ENCODE measurements at places on chromosomes 5 and 9.

GRCh38 chr5:166540156-166540555 is 1751.3 kb upstream of the WWC1 start:
- no peak for DNase-seq

DNA sequence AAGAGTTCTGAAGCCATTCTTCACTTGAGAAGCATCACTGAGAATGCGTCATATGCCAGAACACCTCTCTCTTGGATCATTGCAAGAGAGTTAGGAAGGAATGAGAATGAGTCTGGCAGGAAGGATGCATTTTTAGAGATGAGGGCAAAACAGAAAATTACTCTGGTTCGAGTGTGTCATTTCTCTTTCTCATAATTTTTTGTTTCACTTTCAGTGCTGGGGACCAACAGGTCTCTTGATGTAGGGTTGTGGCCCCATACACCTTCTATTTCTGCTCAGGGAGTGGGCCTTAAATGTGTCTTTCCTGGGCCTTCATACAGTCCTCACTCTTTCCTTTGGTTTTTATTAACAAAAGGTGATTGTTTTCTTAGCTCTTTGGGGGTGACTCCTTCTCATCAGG is 302.4 kb downstream of the NR3C1 start:
- no peak for DNase-seq

DNA sequence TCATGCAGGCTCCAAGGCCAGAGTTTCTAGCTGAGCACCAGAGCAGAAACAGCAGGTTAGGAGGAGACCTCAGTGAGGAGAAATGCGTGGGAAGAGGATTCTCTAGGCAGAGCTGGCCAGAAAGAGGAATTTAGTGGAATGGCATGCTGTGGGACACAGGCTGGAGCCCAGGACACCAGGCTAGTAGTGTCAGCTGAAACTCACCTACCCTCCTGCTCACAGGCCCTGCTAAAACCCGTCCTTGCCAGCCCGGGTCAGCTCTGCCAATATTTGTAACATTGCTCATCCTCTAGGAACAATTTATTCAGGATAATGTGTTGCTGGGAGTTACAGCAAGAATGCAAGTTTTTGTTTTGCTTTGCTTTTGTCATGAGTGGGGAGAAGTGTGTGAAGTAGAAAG is 40.2 kb upstream of the AGXT2 start:
- no peak for DNase-seq

- DNase-seq: peak; percentile 10
Measured at GRCh38 chr5:6859023-6859422, 145.8 kb downstream of the TENT4A start.

DNA sequence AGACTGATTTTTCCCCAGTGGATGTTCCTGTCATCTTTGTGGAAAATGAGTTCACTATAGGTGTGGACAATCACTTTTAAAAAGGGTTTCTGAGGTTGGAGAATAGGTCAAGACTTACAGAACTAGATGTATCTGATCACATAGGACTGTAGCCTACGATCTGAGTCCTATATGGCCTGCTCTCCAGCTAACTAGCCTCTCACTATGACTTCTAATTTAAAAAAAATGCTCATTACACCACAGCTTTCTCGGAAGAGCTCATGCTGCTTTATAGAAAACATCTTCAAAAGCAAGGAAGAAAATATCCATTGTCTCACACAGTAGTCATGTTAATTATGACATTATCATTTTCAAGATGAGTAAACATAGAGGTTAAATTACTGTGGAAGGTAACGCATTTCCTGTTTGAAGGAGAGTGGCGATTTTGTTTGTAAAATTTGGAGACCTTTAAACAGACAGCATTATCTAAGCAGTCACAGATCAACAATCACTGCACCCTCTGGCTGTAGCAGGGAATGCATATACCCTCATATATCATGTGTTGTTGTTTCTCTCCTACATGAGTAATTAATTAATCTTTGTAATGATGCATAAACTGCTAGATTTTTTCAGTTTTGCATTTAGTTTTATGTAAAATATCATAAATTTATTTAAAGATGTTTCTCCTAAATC is 573.7 kb downstream of the GABRG2 start:
- DNase-seq: no peak

- no peak for DNase-seq
Measured at GRCh38 chr5:160271836-160272235, 40.5 kb downstream of the CCNJL start.

GRCh38 chr5:157384971-157385709 is 74.9 kb upstream of the NIPAL4 start:
- DNase-seq: peak; percentile 97

DNA sequence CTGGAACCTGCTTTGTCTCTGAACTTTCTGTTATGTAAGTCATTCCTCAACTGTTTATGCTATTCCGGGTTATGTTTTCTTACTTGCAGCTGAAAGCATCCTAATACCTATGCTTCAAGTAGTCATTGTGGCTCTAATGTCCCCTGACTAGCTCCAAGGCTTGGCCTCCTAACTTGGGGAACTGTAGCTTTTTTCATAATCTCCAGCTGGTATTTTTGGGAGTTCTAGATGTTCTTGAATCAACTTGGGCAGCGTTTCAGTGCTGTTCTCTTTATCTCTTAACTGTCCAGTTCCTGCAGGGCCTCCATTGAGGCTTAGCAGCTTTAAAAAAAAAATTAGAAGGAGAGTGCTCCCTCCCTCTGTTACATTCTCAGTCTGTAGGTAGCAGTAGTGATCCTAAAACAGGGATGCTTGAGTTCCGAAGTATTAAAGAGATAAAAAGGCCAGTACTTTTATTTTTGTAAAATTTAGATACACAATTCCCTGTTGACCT is 100.0 kb upstream of the ACTBL2 start:
- DNase-seq: no peak

DNA sequence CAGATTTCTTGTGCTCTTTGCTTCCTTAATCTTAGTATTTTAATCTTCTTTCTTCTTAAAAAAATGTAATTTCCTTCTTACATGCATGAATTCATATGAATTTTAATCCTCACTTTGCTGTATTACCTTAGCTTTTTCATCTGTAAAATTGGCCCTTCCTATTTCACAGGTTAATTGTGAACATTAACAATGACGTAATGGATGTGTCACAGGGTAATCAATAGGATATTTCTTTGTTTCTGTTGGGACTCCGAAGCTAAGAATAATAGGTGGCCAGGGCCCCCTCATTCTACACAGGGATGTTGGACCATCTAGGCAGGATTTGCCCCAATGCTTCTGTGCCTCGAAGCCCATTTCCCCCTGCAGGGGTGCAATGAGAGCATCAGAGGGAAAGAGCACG is 187.4 kb upstream of the NFIB start:
- no peak for DNase-seq

GRCh38 chr9:116154976-116155697 is 1.5 kb downstream of the PAPPA start:
- peak; percentile 50 for DNase-seq

DNA sequence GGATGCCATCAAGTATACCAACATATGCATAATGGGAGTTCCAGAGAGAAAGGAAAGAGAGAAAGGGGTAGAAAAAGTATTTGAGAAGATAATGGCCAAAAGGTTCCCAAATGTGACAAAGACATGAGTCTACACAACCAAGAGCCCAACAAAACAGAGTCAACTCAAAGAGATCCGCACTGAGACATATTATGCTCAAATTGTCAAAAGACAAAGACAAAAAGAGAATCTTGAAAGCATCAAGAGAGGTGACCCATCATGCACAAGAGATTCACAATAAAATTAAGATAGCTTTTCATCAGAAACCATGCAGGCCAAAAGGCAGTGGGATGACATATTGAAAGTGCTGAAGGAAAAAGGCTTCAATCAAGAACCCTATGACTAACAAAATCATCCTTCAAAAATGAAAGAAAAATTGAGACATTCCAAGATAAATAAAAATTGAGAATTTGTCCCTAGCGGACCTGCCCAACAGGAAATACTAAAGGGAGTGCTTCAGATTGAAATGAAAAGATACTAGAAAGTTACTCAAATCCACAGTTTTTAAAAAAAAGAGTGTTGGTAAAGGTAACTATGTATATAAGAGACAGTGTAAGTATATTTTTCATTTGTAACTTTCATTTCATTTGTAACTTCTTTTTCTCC is 160.9 kb downstream of the AUH start:
- DNase-seq: no peak

- DNase-seq: no peak
Measured at GRCh38 chr5:94911276-94911675, 292.8 kb downstream of the SLF1 start.

GRCh38 chr5:54518146-54518817 is 723 bp downstream of the SNX18 start:
- DNase-seq: peak; percentile 44

DNA sequence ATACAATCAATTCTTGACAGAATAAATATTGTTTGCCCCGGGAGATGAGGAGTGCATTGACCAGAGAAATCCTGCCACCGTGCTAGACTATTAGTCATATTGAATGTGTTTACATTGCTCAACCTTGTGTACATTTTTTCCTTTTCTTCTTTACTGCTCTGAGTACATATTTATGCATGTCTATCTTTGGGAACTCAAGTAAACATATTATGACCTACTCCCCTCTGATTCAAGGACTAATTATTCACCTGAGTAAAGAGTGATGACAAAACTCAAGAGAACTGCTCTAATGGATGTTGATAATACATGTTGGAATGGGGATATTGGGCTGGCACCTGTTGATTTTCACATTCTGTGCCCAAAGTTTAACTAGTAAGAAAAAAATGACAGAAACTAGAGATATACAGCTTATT is 3.9 kb upstream of the SPINK1 start:
- no peak for DNase-seq

DNA sequence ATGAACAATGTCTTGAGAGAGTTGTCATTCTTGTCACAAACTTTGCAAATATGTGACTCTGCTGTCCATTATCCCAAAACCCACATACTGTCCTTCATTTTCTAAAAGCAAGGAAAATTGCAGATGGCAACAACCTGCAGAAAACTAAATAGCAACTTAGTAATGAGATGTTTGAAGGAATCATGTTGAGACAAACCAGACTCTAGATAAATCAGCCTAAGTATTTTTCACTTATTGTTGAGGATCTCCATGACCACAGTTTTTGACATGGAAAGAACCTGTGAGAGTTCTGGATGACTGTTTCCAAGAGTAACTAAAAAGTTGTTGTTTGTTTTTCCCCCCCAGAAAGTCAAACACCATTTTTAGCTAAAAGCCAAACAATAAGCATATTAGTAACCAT is 535.2 kb upstream of the ZNF608 start:
- no peak for DNase-seq

DNA sequence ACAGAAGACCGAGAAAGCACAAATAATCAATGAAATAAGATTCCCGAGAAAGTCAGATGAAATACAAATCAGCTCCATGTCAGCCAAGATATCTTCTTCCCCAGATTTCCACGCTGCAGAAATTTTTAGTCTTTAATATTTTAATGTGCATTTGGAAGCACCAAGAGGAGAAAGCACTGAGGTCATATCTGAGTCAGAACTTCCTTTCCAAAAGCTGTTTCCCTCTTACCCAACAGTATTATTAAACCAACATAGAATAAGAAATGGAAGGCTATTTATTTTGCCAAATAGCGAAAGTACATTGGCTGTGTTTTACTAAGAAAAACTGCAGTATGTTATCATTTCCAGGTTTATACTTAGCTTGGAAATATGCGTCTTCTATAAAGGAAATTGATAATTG is 772.1 kb upstream of the CDH9 start:
- DNase-seq: peak; percentile 39

DNA sequence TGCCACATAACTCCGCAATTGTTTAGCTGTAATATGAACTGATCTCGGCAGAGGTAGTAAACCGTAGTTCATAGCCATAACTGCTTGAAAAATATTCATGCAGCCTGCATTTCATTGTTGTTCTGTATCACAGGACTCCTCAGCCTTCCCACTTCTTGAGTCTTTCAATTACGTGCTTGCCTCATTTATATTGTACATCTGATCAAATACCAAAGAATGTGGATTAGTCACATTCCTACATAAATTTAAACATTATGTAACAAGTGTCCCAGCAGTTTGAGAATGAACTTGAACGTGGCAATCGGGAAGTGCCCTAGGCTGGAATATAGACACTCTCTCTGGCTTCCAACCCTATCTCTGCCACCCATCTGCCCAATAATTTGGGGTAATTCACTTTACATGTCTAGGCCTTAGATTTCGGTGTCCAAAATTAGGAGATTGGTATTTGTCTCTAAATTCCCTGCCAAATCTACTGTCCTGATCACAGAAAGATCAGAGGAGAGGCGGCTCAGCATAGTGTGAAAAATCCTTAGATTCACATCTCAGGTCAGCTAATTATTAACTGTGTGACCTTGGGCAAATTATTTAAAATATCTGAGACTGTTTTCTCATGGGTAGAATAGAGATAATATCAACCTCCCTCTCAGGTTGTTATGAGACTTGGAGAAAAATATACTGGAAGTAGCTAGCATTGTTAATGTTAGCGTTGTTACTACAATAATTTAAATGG is 215.1 kb upstream of the RFX3 start:
- DNase-seq: no peak

DNA sequence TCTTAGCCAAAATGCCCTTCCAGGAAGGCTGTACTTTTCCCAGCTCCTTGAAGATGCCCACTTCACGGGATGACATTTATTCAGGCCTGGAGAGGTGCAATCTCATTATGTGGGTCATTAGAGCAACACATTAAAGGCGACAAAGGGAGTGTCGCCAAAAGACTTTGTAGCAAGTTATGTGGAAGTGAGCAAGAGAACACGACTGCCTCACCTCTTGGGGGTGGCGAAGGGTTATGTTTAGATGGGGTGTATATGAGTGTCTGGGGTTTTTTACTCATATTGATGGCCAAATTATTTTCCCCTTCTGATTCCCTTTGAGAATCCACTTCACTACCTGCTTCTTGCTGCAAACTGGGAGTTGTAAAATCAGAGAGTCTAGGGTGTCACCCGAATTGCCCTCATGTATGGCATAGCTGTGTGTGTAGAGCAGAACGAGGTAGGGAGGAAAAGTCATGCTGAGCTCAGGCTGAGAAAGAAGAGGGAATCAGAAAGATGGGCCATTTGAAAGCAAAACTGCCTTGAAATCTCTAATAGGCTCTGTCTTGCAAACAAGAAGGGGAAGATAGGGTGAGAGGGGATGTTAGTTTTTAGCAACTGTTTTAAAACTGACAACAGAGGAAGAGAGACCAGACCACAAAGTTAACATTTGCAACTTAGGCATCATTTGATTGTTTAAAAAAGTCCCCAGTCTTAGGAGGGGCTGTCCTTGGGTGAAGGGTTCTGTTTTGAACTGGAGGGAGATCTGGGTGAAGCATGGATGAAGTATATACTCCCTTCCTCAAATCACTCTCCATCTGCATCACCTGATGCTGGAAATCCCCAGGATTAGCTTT is 97.1 kb upstream of the IL12B start:
- no peak for DNase-seq

GRCh38 chr9:104795857-104796256 is 31.9 kb downstream of the NIPSNAP3B start:
- DNase-seq: no peak

- DNase-seq: no peak
Measured at GRCh38 chr9:96423322-96423984, 5.3 kb upstream of the ZNF367 start.

GRCh38 chr5:39420482-39421145 is 4.2 kb downstream of the DAB2 start:
- peak; percentile 87 for DNase-seq

GRCh38 chr9:136090768-136091581 is 4.1 kb downstream of the NACC2 start:
- no peak for DNase-seq

GRCh38 chr5:73694089-73694488 is 68.1 kb downstream of the ARHGEF28 start:
- DNase-seq: no peak

All from myocyte (in vitro differentiated cells).